ENCODE measurements at places on chromosomes 2 and 18.

DNA sequence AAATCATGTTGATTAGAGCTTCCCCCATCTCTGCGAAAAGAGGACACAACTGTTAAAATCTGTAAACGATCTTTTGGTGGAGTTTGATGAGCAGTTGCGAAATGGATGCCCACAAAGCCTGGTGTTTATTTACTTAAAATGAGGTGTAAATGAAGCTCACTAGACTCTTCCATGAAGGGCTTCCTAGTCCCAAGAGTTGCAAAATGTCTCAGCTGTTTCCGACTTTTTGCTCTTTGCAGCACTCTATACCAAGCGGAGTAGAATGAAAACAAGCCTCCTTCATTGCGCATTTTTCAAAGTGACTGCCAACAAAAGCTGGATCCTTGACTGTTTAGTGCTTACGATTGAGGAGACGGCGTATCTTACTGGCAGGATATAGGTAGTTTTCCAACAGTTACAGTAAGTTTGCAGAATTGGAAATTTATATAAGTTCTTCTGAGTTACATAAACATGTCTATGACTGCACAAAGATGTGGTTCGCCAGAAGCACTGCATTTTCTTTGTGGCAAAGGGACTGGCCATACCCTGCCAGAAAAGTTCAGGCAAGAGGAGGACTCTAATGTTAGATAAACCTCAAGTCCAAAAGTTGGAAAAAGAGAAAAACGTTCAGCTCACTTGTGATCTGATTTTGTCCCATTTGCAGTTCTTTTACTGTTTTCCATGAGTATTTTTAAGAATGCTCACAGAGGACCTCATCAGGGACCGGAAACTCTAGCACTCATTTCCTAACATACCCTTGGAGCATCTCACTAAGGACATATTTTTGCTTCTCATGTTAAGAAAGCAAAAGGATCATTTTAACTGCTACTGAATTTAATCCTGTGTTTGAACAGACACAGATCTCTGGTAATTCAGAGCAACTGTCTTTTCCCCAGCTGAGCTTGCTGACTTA is 42.7 kb downstream of the COLEC12 start:
- DNase-seq, result no peak

GRCh38 chr2:191451116-191451515 is 205.9 kb downstream of the MYO1B start:
- DNase-seq, result no peak

GRCh38 chr2:100968146-100969145 is 33.6 kb upstream of the RPL31 start:
- DNase-seq, result peak; percentile 16

DNA sequence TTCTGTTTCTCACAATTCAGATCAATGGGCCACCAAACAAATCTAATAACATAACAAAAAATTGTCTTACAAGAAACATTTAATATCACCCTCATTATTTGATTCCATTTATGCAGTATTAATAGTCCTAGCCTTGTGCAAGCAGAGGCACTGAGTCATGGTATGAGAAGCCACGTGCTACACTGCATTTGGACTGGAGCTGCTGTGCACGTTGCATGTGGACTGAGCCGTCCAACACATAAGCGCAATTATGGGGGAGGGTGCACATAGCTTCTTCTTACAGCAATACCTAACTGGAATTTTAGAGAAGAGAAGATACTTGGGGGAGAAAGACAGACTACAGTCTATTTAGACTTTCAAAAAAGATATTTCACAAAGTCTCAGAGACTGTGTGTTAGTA is 329.6 kb upstream of the ID2 start:
- DNase-seq, result no peak

DNA sequence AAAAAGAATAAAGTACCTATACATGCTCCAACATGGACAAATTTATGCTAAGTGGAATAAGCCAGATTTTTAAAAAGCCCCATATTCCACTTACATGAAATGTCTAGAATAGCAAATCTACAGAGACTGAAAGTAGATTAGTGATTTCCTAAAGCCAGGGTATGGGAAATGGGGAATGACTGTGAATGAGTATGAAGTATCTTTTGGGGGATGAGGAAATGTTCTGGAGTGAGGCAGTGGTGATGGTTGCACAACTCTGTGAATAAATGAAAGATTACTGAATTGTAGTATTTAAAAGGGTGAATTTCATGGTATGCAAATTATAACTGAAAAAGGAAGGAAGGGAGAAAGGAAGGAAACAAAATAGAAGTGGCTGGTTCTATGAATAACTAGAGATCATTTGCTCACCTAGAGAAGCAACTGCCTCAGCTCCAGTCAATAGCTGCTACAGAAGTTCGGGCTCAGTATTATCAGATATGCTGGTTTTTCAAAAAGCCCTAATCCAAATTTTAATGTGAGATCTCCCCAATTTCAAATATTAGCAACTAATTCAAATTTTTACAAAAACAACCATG is 39.3 kb downstream of the MAP3K2 start:
- no peak for DNase-seq

GRCh38 chr2:172470958-172471922 is 43.9 kb downstream of the ITGA6 start:
- DNase-seq, result no peak

GRCh38 chr2:32746669-32747068 is 118.8 kb downstream of the TTC27 start:
- no peak for DNase-seq

Data from globus pallidus (tissue), 1 donor.